Stromal cell of bone marrow (primary cell): ENCODE measurements at places on chromosomes 6 and 20.
A peak's percentile ranks its signal among the peaks of the same experiment; 100 is the strongest.

- DNase-seq: no peak
Measured at GRCh38 chr6:145841668-145842067, 27.1 kb upstream of the FBXO30 start.

DNA sequence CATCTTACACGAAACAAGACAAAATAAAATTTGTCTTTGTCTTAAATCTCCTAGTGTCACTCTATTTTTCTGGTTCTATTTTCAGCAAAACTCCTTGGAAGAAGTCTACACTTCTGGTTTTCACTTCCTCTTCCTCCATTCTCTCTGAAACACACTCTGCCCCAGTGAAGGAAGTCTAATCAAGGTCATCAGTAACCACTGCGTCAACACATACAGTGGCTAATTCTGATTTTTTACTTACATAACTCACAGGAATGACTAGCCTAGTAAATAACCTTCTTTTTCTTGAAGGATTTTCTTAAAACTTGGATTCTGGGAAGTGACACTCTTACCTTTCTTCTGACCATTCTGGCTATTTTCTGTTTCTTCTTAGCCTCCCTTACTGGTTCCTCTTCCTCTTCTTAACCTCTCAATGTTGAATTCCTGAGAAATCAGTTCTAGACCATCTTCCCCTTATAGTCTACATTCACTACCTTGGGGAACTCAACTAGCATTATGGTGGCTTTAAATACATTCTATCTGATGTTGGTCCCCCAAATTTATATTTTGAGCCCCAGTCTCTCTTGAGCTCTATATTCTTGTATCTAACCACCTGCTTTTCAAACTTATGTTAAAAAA, 37.5 kb downstream of the AIG1 start:
- DNase-seq: no peak

DNA sequence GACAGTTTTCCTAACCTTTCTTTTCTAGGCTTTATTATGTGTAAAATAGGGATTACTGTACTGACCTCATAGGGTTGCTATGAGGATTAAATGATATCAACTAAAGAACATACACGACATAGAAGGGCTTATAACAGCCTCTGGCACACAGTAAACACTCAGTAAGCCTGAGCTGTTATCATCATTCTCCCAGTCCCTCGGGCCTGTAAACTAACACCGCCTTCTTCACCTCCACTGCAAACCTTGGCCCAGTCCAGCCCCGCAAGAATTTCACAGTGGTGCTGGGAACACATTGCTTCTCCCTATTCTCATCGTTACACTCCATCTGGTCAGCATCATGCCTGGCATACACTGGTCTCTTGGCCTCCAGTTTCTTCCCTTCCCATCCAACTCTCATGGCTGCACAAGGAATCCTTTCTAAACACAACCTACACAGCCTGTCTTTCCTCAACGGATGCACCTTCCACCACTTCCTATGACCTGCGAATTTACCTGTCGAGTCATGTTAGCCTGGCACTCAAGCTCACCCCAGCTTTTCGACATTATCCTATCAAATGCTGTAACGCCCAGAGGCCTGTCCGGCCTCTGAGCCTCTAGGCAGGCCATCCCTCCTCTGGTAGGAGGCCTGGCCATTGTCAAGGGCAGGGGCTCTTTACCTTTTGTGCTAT, 92.1 kb downstream of the FYN start:
- no peak for DNase-seq

DNA sequence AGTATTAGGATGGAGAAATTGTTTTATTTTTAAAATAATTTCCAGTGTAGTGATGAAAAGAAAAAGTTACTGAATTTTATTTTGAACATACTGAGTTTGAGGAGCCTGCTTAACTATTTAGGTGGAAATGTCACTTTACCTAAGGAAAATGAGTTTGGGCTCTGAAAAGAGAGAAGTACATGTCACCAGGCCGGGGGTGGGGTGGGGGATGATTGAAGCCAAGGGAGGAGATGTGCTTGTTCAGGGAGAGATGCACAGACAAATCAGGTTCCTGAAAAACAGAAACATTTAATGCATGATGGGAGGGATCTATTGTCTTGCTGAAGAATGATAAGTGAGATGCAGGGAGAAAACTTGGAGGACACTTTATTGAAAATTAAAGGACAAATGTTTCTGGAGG, 71.3 kb downstream of the PLCB1 start:
- no peak for DNase-seq

DNA sequence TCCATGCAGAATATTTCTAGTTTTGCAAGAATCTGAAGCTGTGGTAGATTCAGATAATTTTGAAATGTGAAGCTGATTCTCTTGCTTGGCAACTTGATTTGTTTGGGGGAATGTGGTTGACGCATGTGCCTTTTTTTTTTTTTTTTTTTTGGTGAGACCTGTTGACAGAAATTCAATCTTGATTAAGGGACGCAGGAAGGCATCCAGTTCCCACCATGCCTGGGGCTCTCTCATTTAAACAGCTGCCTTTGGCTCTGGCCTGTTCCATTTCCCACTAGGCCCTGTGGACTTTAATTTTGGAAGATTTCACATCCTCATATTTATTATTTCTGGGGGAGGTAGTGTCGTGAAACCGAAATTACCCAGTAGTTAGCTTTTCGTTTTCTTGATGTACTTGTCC, 8.6 kb downstream of the TPX2 start:
- peak; percentile 51 for DNase-seq

- DNase-seq: no peak
Measured at GRCh38 chr20:38131588-38132121, 33.4 kb downstream of the TGM2 start.

DNA sequence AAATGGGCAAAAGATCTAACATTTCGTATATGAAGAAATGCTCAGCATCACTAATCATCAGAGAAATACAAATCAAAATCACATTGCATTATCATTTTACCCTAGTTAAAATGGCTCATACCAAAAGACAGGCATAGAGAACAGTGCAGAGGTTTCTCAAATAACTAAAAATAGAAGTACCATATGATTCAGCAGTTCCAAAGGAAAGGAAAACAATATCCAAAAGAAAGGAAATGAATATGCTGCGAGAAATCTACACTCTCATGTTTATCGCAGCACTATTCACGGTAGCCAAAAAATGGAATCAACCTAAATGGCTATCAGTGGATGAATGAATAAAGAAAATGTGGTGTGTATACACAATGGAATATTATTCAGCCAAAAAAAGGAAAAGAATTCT, 63.5 kb downstream of the VTA1 start:
- peak; percentile 7 for DNase-seq

DNA sequence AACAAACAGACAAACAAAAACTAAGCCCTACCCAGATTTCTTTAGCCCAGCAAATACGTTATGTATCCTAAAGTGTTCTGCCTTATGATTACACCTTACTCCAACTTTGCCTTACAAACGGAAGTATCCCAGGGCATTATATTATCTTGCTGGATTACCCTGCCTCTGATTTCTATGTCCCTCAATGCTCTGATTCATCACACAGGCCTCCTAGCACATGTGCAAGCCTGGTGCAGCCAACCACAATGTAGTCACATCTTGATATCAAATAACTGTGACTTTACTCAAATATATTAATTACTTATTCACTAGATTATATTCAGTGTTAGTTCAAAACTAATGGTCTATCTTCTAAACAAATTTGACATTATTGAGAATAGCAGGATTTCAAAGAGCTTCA, 598.6 kb downstream of the TBC1D32 start:
- DNase-seq: no peak

DNA sequence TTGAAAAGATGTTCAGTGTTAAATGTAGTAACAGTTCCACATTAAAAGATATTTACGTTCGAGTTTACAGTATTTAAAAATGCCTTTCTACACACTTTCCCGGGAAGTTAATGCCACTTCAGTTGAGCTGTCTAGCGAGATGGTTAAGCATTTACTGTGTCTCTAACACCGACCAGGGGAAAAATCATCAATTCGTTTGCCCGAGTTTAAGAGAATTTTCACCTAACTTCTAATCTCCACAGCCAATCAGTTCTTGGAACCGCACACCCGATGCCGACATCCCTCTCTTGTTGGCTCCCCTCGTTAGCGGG, 58.2 kb downstream of the FAM217A start:
- no peak for DNase-seq

DNA sequence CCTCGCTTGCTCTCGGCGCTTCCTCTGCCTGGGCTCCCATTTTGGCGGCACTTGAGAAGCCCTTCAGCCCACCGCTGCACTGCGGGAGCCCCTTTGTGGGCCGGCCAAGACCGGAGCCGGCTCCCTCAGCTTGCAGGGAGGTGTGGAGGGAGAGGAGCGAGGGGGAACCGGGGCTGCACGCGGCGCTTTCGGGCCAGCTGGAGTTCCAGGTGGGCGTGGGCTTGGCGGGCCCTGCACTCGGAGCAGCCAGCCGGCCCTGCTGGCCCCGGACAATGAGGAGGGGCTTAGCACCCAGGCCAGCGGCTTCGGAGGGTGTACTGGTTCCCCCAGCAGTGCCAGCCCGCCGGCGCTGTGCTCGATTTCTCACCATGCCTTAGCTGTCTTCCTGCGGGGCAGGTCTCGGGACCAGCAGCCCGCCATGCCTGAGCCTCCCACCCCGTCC, 10.2 kb upstream of the SRPK1 start:
- DNase-seq: no peak
